Substantia nigra (tissue), 51 donors: ENCODE measurements at places on chromosomes 12 and 14.
A peak's percentile ranks its signal among the peaks of the same experiment; 100 is the strongest.

GRCh38 chr12:82931349-82932116 lies 244.8 kb downstream of the TMTC2 start:
- DNase-seq = no peak

- DNase-seq = no peak
Observed at GRCh38 chr12:51362747-51363342, 16.4 kb upstream of the CELA1 start.

DNA sequence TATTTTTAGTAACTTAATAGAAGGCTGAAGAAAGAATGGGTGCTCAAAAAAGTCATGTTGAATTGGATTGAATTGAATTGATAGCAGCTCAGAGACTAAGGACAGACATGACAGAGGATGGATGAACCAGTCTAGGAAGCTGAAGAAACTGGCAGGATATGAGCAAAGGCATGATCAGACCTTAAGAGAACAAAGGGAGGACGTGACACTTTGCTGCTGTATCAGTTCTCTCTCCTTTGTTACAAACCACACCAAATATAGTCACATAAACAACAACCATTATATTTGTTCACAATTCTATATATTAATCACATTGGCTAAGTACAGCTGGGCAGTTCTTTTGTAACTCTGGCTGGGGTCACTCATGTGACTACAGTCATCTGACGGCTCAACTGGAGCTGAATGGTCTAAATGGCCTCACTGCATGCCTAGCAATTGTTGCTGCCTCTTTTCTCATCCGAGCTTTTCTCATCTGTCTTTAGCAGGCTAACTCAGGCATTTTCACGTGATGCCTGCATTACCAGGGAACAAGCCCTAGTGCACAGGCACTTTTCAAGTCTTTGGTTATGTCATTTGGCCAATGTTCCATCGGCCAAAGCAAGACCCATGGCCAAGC lies 355.0 kb downstream of the ETNK1 start:
- no peak for DNase-seq

- no peak for DNase-seq
Observed at GRCh38 chr14:103562179-103562428, 353 bp downstream of the BAG5 start.

- no peak for DNase-seq
Observed at GRCh38 chr12:44384136-44384535, 492.0 kb downstream of the NELL2 start.

DNA sequence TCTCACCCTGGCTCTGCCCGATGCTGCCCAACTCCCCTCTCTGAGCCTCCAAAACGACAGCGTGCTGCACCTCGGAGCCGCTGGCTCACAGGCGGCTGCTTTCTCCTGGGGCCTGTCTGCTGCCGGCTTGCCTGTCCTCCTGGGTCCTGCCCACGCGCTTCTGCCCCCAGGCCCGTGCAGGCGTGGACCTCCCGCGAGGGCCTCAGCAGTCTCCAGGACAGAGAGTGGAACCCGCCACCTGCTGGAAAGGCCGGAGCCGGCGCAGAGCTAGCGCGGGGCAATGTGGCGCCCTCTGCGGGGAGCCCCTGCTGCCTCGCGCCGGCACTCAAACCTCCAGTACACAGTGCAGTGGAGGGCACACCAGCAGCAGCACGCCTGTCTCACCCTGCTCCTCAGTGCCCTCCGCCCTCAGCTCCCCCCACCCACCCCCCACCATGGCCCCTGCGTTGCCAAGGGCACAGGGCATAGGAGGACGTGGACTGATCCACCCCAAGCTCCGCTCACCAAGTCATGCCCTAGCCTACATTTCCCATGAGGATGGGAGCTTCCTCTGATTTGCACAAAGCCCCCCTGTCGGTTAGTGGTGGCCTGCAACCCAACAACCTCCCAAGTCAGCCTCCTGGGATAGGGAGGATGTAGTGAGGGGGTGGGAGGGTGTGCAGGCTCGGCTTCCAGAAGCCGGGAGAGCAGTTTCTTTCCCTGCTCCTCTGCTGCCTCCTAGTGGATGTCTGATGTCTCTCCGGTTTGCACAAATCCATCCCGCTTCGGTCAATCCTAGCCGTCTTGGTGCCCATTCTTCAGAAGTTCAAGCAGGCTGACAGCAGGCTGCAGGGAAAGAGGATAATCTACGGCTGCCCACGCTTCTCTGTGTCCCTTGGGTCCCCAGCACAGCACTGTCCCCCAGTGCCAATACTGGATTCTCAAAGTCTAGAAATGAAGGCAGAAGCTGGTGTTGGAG lies 25.2 kb downstream of the KRT8 start:
- DNase-seq = peak; percentile 74

DNA sequence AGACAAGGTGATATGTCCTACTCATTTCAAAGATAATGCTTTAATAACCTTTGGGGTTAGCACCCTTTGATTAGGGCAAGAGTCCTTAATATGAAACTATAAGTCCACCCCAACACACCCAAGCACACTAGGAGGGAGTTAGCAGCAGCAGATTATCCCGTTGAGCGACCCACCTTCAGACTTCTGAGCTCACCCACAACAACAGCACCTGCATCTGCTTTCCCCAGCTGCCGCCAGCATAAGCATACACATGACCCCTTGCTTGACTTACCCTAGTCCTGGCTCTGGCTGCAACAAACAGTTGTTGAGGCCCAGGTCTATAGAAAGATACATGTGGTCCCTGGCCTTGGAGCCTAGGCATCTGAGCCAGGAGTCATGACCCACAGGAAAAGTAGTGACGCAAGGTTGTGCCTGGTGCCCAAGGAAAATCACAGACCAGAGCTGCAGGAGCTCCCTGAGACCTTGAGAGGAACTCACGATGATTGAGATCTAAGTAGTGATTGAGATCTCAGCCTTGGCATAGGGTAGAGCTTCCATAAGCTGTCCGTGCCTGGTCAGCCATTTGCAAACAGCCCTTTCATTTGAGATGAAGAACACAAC lies 19.0 kb downstream of the ZDHHC22 start:
- no peak for DNase-seq

DNA sequence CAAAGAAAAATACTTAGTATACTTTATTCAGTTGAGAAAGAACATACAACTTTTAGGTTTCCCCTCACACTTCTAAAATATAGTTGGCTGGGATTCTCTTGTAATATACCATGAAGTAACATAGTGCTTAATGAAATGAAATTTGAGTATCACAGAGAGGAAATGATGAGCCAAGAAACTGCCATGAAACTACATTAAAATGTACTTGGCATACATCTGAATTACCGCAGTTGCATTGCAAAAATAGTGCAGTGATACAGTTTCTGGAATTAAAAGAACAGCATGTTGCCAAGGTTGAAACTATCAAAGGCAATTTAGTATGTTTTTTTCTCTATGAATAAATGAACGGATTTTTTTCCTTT lies 389.2 kb downstream of the TMEM117 start:
- DNase-seq = no peak

DNA sequence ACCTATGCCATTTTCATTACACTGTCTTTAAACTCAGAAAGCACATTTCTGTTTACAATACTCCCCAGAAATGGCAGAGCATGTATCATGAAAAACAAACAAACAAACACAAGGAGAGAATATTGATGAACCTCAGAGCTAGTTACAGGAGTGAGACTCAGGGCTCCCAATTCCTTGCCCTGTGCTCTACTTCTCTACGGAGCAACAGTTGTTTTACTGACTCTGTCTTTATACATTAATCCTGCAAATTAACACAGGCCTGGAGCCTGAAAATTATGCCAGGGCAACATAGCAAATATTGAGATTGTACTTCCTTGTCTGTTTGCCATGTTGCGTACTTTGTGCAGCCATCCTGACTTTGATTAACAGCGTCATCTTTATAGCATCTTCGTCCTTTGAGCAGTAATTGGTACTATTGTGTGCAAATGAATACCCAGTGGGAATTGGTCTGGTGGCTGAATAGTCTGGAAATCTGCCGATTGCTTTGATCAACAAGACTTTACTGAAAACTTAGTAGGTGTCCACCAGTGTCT lies 15.2 kb upstream of the AKAP6 start:
- no peak for DNase-seq

GRCh38 chr14:34701808-34702207 lies 12.6 kb downstream of the CFL2 start:
- DNase-seq = no peak
